AG04450 (cell line): ENCODE measurements at places on chromosomes 11 and 22.

DNA sequence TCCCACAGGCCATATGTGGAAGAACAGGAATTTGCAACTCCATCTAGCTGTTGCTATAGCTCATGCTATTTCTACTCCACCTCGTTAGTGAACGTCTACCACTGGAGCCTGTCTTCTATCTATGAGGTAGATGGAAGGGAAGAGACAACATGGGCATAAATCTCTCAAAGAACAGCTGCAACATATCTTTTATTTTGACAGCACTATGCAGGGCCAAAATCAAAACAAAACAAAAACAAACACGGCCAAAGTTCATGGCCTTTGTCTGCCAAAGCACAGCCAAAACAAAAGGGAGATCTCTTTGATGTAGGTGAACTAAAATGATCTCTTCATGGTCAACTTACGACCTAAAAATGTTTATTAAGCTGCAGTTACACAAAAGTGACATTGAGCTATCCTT is 215.2 kb upstream of the MPPED2 start:
- DNase-seq = no peak

DNA sequence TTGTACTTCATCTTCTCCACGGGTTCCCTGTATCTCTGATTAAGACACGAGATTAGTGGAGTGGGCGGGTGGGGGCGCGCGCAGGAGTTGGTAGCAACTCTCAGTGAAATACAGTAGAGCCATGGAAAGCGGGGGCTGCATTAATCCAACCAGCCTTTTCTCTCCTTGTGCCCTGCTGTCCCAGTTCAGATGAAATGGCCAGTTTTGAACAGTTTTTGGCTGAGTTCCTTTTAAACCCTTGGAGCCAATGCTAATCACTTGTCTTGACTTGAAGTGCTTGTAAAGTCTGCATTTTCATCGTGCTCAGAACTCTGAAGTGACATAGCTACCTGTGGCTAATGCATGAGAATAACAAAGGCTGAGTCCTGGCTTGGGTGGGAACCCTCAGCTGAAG is 734 bp upstream of the TMEM123 start:
- no peak for DNase-seq

DNA sequence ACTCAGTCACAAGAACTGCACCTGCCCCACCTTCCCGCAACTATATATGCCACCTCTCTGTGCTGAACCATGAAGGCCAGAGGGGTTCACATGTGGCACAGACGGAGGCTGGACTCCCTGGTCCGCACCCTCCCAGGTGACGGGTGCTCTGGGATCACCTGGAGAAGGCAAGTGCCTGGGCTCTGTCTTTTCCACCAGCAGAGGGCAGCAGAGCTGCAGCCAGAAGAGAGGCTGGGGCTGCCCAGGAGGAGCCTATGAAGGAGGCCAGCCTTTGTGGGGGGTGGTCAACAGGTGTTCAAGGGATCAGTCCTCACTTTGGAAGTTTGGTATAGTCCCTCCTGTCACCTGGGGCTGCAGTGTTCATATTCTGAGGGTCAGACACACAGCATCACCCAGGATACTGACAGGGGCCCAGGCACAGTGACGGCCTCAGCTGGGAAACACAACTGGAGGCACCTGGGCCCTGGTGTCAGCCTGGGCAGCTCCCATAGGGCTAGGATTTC is 39.2 kb upstream of the IGLL5 start:
- DNase-seq = no peak

GRCh38 chr22:30701872-30702271 is 7.2 kb downstream of the OSBP2 start:
- DNase-seq = peak; percentile 10

DNA sequence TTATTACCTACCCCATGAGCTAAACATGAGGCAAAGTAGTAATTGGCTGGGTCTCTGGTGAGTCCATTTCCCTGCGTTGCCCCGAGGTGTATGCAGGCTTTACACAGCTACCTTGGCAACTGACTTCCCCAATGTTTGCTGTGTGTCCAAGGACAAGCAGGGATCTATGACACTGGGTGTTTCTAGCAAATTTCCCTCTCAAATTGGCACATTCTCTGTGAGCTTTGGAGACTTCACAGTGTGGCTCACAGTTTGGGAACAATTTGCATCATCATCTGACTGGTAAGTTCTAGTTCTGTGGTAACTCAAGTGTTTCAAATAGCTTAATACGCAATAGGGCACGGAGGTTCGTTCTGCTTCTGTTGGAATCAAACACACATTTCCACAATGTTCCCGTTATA is 12.5 kb downstream of the NNMT start:
- no peak for DNase-seq

GRCh38 chr11:128940156-128940555 is 2.5 kb downstream of the TP53AIP1 start:
- DNase-seq = no peak

DNA sequence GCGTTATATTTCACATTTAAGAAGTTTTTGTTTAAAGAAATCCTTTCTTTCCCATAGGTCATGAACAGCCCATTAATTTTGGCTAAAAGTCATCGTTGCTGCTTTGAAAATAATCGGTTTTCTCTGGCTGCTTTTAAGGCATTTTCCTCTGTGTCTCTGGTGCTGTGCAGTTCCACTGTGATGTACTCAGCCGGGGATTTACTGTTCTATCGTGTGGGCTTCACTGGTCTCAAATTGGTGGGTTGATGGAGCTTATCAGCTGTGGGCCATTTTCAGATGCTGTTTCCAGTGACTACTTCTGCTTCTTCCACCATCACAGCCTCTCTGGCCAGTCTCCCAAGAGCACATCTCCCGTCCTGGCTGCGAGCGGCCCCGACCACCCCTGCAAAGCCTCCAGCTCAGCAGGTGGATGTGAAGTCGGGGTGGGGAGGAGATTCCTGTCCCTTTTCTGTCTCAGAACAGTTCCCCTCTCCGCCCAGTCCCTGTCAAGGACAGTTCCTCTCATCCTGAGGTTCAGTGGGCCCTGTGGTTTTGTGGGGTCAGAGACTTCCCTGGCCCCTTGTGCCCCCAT is 20.3 kb downstream of the IFITM10 start:
- no peak for DNase-seq

DNA sequence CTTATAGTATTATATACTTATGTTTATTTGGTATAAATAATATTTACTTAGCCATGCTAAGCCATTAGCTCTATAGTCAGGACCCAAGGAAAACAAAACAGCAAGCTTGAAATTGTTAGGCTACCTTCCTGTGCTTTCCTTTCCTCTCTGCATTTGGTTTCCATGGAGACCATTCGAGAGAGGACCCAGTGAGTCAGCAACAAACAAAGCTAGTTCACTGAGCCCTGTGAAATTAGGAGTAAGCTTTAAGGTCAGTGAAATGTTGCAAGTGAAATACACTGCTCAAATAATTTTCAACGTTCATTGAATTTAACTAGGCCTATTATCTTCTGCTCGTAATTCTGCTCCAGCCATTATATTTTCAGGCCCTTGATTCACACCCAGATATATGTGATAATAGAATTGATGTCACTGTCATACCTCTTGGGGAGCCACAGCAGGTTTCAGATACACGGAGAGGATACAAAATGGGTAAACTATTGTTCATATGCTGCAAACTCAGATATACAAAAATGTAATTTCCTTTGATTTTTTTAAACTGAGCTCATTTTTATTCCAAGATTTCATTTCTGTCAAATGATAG is 9.1 kb upstream of the OR10D3 start:
- DNase-seq = peak; percentile 24

DNA sequence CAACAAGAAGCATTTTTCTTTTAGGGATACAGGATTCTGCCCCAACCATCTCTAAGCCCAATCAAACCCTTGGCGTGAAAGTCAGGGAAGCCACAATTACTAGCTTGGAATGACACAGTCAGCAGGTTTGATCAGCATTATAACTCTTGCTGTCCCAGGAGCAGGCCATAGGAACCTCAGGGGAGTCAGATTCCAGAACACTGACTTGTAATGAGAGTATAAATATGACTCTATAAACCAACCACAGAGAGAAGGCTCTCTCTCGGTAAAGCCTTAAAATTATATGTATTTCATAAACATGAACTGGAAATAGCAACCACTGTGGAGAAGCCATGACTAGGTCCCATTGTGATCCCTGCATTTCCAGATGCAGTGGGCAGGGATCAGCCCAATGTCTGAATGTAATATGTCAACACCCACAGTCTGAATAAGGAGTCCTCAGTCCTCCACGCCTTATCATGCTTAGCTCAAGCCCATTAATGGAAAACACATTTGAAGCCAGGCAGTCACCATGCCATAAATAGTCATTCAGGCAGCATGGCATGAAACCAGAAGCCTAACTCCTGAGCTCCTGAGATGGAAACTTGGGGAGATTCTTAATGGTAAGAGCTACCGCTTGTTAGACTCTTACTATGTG is 99.1 kb upstream of the MTNR1B start:
- DNase-seq = no peak

DNA sequence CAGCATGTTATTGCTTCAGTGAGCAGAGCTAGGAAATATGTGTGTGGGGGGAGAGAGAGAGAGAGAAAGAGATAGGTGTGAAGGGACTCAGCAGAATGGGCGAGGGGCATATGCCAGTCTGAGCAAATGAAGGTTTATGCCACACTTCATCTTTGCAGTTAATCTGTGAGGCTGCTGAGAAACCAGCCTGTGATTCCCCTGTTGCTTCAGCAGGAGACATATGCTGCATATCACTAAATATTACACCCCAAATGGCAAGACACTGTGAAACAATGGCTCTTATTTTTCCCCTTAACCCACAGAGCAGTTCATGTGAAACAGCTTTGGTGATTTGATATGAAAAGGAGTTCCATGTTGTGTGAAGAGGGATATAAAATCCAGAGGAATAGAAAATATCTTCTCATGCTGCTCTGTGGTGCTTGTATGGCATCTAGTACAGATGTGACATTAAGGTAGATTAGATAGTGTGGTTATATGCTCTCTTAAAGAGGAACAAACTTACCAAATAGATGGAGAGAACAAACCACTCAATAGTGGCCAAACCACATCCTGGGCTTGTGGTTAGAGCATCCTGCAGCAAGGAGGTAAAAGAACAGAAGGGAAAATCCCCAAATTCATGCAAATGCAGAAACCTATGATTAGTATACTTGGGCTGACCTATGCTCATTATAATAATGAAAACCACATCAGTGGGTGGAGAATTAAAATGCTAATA is 864.2 kb downstream of the FAM181B start:
- DNase-seq = no peak

DNA sequence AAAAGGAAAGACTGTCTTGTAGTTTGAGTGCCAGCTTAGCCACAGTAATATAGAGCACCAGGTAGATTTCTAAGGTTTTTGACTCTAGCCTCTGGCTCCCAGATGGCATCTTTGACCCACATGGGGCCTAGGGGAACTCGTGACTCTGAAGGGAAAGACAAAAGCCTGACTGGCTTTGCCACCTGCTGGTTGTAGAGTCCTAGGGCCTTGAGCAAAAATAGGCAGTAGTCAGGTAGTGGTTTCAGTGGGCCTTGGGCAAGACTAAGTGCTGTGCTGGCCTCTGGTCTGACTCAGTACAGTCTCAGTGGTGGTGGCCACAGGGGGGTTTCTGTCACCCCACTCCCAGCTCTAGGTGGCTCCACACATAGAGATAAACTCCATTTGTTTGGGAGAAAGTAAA is 349.4 kb downstream of the FAM181B start:
- no peak for DNase-seq

DNA sequence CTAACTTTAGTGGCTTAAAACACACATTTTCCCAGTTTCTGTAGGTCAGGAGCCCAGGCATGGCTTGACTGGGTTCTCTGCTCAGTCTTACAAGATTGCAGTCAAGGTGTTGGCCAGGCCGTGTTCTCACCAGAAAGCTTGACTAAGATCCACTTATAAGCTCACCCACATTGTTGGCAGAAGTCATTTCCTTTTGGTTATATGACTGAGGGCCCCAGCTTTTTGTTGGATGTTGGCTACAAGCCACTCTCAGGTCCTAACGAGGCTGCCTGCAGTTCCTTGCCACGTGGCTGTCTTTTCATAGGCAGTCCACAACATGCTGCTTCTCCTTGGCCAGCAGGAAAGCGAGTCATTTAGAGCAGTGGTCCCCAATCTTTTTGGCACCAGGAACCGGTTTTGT is 79.3 kb upstream of the CRTAM start:
- no peak for DNase-seq

- DNase-seq = no peak
Measured at GRCh38 chr11:121152764-121153163, 51.7 kb downstream of the TECTA start.

GRCh38 chr11:121344824-121345223 is 52.3 kb downstream of the SC5D start:
- no peak for DNase-seq

GRCh38 chr22:44828193-44828592 is 75.8 kb downstream of the ARHGAP8 start:
- DNase-seq = no peak

DNA sequence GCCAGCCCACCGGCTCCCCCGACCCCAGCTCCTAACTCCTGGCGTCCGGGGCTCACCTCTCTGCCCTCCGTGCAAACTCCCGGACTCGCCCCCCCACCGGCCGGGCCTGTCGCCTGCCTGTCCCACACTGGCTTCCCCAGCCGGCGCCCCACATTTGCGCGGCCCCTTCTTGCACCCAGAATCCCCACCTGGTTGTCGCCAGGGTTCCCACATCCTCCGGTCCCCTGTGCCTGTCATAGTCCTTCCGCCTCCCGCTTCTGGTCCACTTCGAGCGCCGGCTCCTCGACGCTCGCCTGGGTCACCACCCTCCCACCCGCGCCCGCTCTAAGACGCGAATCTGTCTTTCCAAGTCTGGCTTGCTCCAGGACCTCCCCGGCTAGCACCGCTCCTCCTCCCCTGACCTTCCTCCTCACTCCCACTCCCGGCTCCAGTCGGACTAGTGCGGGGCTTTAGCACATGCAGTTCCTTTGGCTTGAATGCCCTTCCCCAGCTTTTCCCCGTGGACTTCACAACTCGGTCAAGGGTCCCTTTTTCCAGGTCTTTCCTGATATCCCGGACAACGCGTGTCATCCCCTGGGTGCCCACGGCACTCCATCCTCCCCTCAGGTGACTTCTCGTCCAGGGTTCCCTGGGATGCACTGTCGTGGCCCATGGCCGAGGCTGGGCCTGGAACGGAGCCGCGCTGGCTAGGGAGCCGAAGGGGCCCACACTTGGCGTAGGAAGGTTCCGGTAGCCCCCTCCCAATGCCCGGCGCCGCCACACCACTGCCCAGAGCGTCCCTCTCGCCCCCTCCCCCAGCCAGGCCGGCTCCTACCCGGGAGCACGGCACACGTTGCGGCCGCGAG is 635 bp downstream of the SCARF2 start:
- DNase-seq = no peak
